ENCODE measurements at places on chromosomes 3 and 15. TPM values are rescaled to one million over a fixed set of nuclear protein-coding genes. Genes with fewer than 3 reads are reported as not detected.

Gene PLCH1
- total RNA-seq: 3.2 TPM

GRCh38 chr3:23740517-23740965, 65.2 kb upstream of the UBE2E1 start:
- DNase-seq: no peak

Gene TARS3
- 31.2 TPM for total RNA-seq

GRCh38 chr15:75036212-75036616, 12.8 kb downstream of the PPCDC start:
- DNase-seq: no peak

- DNase-seq: no peak
Observed at GRCh38 chr3:73828348-73828747, 203.6 kb upstream of the PDZRN3 start.

DNA sequence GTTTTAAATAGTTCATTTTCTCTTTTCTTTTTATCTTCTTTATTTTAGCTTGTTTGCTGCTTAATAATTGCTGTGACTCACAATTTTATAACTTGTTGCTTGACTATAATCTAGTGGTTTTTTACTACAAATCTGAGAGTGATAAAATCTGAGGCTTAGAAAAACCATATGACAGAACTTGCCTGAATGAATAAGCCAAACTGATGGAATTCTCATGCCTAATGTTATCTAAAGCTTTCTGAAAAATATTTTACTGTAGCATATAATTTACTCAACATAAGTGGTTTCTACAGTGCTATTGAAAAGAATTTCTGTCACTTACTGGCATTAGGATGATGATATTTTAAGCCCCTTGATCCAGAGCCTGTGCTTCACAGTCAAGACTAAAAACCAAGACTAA, 175.1 kb downstream of the VGLL3 start:
- DNase-seq: no peak

- no peak for DNase-seq
Observed at GRCh38 chr15:73935547-73935946, 9.3 kb downstream of the LOXL1 start.

GRCh38 chr3:63927422-63928280, 15.5 kb upstream of the SCAANT1 start:
- DNase-seq: no peak

GRCh38 chr15:88021601-88022000, 234.9 kb downstream of the NTRK3 start:
- DNase-seq: no peak

All from urinary bladder (tissue), 4 donors.